ENCODE measurements at places on chromosomes 12 and 14. TPM values are rescaled to one million over a fixed set of nuclear protein-coding genes. Genes with fewer than 3 reads are reported as not detected.

DNA sequence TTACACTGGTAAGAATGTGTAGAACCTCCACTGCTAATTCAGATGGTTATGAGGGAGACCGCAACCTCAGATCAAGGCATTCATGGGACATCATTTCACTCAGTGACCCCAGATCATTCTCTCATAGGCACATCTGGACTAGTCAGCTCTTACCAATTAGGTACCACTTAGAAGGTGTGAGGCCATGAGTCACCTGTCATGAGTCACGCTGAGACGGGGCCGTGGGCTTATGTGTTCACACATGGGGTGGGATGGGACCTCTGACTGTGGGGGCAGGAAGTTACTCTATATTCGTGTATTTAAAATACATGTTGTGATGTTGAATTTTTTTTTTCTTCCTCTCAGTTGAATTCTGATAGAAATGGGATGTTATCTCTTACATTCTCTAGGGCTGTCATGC lies 55.9 kb downstream of the CCDC92 start:
- DNase-seq, result no peak

Gene PTPN21
- total RNA-seq, result 2.8 TPM

- DNase-seq, result no peak
These were observed 579 bp upstream of the HOXC8 start for GRCh38 chr12:54008260-54008552.

- no peak for DNase-seq
These were observed 62.9 kb downstream of the GCH1 start for GRCh38 chr14:54839701-54840119.

DNA sequence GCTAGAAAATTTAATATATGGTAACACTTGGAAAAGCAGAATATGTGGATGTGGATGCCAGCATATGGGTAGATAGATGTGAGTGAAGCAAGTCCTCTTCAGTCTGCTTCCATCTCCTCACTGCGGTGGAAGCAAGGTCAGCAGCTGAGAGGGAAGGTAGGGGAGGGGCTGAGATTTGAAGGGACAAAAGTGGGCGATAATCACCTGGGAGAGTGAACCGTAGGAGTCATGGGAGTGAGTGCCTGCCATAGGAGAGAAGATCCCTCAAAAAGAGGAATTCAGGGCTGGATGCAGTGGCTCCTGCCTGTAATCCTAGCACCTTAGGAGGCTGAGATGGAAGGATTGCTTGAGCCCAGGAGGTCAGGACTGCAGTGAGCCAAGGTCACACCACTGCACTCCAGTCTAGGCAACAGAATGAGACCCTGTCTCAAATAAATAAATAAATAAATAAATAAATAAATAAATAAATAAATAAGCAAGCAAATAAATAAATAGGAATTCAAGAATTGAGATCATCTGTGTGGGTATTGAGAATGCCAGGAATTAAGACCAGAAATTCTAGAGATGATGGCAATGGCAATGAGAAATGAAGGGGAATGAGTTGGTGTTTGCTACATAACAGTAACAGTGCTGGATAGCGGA lies 123.4 kb downstream of the BICD1 start:
- no peak for DNase-seq

- DNase-seq, result no peak
These were observed 505.2 kb downstream of the RMST start for GRCh38 chr12:97967831-97968230.

DNA sequence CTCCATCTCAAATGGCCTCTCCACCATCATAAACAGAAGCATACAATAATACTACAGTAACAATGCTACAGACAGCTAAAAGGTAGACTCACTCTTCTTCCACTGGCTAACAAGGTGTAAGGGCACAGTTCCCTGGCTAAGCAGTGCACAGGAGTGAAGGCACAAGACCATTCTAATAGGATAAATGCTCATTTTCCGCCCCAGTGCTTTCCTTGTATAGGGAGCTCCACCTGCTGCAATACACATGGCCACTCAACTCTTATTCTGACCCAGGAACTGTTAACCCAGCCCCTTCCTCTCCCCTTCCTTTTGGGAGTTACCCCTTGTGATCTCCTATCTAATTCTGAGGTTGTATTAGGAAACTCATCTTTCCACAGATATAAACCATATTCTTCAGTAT lies 124.6 kb downstream of the KCNK10 start:
- DNase-seq, result no peak

- peak; percentile 57 for DNase-seq
These were observed 50.9 kb upstream of the VASH1 start for GRCh38 chr14:76710056-76711010.

DNA sequence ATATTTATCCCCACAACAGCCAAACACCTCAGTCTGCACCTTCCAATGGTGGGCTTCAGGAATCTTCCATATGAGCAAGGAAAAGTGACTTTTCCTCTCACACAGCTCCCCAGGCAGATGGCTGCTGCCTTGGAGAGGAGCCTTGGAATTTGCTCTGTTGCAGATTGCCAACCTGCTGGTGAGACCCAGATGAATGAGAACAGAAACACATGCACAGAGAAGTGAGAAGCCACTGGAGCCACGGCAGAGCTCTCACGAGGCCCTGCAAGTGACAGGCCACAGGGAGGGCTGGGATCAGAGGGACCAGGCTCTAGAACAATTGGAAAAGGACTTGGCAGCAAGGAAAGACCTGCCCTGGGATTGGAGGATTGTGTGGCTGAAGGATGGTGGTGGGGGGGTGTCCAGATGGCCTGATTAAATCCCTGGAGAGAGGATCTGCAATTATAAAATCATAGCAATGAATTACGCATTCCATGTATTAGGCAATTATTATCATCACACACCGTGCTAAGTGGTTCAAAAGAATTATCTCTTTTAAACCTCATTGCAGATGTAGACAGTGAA lies 84.9 kb upstream of the PWP1 start:
- DNase-seq, result no peak

- DNase-seq, result no peak
These were observed 906.4 kb upstream of the TMEM132C start for GRCh38 chr12:127360580-127360979.

Gene KLHL33
- total RNA-seq, result under 0.01 TPM

Gene POTEM
- total RNA-seq, result not detected

DNA sequence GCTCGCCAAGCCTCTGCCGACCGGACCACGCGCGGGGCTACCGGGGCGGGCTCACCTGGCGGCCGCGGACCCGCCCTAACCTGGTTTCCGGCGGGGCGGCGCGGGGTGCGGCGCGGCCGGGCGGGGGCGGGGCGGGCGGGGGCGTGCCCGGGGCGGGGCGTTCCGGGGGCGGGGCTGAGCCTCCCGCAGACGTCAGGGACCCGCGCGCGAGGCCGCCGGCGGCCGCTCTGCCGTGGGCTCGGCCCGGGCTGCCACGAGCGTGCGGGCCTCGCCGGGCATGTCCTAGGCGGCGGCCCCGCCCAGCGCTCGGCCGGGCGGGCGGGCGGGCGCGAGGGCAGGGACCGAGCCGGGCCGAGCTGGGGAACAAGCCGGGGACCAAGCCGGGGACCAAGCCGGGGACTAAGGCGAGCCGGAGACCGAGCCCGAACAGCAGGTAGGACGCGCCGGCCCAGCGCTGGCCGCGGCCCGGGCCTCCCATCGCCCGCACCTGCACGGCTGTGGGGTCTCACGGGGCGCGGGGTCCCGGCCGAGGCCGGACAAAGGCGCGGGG lies at the start of gene CEP170B:
CEP170B (plus strand) TSS at position 188 of the 550 bp plus-strand sequence. CDS start 3,183 bp downstream, outside the sequence.
- DNase-seq, result peak; percentile 46

Gene NFATC4
- 0.87 TPM for total RNA-seq

Gene RPL10L
- not detected for total RNA-seq

GRCh38 chr14:73955674-73956073 lies 5.6 kb downstream of the COQ6 start:
- no peak for DNase-seq

Gene SYNDIG1L
- not detected for total RNA-seq

Measured in lung microvascular endothelial cell (primary cell).